ENCODE measurements at places on chromosomes 7 and 10. TPM values are rescaled to one million over a fixed set of nuclear protein-coding genes. Genes with fewer than 3 reads are reported as not detected.

The SFXN3 gene
- 49.5 TPM for total RNA-seq

The IQUB gene
- total RNA-seq: under 0.01 TPM

The CDNF gene
- total RNA-seq: 0.29 TPM

The LIPN gene
- total RNA-seq: not detected

The MOGAT3 gene
- not detected for total RNA-seq

The ITIH5 gene
- not detected for total RNA-seq

The PNLIP gene
- not detected for total RNA-seq

The AEBP1 gene
- total RNA-seq: 78.4 TPM

The CUEDC2 gene
- 77.8 TPM for total RNA-seq

The PLXNA4 gene
- not detected for total RNA-seq

The ELN gene
- 0.12 TPM for total RNA-seq

The TDRD1 gene
- not detected for total RNA-seq

The LIPK gene
- total RNA-seq: not detected

The GOLGA7B gene
- 0.12 TPM for total RNA-seq

The ANKRD7 gene
- 1.5 TPM for total RNA-seq

The SPDYE2 gene
- not detected for total RNA-seq

The RBM20 gene
- 0.07 TPM for total RNA-seq

The CABCOCO1 gene
- total RNA-seq: 0.86 TPM

The BBS9 gene
- total RNA-seq: 4.4 TPM

The SPDYE5 gene
- not detected for total RNA-seq

The TYSND1 gene
- 14.3 TPM for total RNA-seq

The IFIT3 gene
- total RNA-seq: 5.3 TPM

The NUTM2B gene
- total RNA-seq: not detected

The SNCG gene
- total RNA-seq: 3.1 TPM

The SRRM3 gene
- 0.07 TPM for total RNA-seq

The SPDYE16 gene
- total RNA-seq: not detected

The ABCB1 gene
- 13.3 TPM for total RNA-seq

The ADGRA1 gene
- not detected for total RNA-seq

The VIM gene
- total RNA-seq: 4,845 TPM

The OR13A1 gene
- total RNA-seq: not detected

The CRCP gene
- 47.0 TPM for total RNA-seq

The GDF2 gene
- total RNA-seq: not detected

The LIPM gene
- not detected for total RNA-seq

Measured in epithelial cell of proximal tubule (primary cell).